ENCODE measurements at places on chromosomes 5 and 9.

DNA sequence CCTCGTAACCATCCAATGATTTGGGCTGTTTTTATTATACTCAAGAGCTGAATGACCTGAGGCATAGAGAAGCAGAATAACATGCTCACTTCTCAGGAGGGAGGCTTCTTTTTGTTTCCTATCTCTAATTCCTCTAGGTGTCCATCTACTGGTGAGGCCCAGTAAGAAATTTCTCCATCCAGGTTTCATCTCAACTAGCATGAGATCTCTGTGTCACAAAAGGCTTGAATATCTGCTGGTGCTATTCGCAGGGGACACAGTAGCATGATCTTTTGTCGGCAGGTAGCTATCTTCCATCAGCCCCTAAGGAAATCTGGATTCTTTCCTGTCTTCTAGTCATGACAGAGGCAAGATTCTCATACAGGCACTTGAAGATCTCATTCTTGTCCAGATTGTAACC, 8.9 kb downstream of the IFNE start:
- DNase-seq: peak; percentile 26

- peak; percentile 50 for DNase-seq
Measured at GRCh38 chr9:132169672-132170392, 8.0 kb downstream of the NTNG2 start.

- no peak for DNase-seq
Measured at GRCh38 chr5:38796742-38797108, 49.1 kb upstream of the OSMR start.

GRCh38 chr5:82594097-82594496, 315.9 kb upstream of the RPS23 start:
- no peak for DNase-seq

GRCh38 chr9:88991066-88992034, at the start of gene S1PR3:
TSS of gene S1PR3 (plus strand) at chr9:88991468. CDS start at chr9:89001201, 9,733 bp downstream.
- no peak for DNase-seq

- no peak for DNase-seq
Measured at GRCh38 chr9:136525841-136526499, 19.9 kb downstream of the NOTCH1 start.

DNA sequence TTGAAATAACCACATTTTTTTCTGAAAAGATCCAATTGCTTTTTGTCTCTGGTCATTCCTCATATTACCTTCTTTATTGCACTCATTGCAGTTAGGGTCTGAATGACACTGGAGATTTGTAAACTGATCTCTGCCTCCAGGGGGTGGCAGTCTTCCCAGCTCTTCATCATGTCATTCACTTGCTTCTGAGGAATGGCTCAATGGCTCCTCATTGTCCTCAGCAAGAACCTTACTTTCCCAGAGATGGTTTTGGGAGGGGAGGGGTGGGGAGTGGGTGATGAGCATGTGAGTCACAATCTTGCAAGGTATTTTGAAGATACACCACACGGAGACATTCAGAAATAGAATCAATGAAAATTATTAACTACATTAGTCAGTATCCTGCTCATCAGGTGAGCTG, 159.8 kb upstream of the GAS1 start:
- no peak for DNase-seq

- no peak for DNase-seq
Measured at GRCh38 chr5:6587171-6587570, 45.7 kb downstream of the NSUN2 start.

DNA sequence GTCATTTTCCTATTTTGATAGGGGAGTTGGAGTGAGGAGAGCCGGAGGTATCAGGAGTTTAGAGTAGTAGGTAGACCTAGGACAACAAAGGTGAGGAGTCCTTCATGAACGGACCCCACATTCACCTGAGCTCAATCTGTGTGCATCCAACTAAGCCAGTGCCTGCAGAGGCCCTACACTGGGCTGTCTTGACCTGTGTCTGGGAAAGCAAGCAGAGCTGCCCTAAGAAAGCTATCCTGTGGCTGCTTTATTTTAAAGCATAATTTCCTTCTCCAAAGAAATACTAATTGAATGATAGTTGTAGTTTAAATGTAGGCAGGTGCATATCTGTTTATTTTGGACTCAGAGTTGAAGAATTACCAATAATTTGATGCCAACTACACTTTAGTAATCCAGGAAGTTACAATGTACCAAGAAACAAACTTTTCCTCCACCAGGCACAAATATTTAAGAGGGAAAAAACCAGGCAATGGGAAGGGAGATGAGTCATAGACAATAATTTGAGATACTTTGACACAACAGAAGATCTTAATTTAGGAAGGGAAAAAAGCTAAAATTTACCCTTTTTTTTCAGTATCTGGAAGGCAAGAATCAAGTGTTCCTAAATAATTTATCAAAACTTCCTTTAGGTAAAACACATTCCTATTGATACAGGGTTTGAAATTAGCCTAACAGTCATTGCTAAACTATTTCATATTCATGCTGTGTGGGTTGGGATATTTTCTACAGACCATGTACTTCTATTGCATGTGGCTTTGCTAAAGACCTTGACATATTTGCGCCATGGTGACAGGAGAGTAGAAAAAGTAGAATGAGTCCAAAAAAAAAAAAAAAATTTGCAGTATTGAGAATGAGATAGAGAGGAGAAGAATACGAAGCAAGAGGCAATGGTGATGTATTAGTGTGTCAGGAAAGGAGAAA, 376.6 kb upstream of the TUSC1 start:
- no peak for DNase-seq

- DNase-seq: no peak
Measured at GRCh38 chr5:150120062-150120441, 33.7 kb upstream of the CSF1R start.

- peak; percentile 70 for DNase-seq
Measured at GRCh38 chr9:110152704-110153374, 55.1 kb downstream of the C9orf152 start.

GRCh38 chr5:61409568-61409967, 77.5 kb downstream of the ZSWIM6 start:
- DNase-seq: no peak

GRCh38 chr9:7979611-7980010, 180.0 kb upstream of the DMAC1 start:
- no peak for DNase-seq

GRCh38 chr5:82815871-82816270, 261.3 kb downstream of the TMEM167A start:
- no peak for DNase-seq

DNA sequence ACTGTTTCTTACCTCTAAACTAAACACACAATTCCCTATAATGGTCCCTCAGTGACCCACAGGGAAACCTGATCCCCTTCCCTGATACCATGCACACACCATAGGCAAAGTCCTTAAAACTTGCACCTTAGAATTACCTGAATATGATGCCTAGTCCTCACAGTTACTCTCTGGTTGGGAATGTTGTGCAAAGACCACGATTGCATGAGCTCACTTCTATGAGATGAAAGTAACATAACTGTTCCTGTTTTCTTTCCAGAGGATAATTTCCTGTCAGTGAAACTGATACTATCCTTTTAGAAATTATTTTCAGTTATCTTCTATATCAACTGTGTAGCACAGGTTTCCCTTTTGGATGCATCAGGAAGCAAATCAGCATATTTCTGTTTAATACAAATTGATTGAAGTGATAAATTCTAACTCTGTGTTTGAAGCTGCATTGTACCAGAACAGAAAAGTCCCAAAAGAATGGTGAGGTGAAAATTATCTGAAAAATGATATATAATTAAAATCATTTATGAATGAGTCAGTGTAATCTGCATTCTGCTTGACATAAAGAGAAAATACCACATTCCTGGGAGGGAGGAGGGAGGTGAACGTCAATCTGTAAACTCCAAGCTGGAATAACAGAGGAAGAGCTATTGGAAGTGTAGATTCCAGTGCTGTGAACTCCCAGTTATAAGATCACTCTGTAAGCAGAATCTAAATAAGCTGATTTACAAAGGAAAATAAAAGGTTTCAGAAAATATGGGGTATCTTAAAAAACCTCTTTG, 51.2 kb upstream of the TNFAIP8 start:
- DNase-seq: no peak

DNA sequence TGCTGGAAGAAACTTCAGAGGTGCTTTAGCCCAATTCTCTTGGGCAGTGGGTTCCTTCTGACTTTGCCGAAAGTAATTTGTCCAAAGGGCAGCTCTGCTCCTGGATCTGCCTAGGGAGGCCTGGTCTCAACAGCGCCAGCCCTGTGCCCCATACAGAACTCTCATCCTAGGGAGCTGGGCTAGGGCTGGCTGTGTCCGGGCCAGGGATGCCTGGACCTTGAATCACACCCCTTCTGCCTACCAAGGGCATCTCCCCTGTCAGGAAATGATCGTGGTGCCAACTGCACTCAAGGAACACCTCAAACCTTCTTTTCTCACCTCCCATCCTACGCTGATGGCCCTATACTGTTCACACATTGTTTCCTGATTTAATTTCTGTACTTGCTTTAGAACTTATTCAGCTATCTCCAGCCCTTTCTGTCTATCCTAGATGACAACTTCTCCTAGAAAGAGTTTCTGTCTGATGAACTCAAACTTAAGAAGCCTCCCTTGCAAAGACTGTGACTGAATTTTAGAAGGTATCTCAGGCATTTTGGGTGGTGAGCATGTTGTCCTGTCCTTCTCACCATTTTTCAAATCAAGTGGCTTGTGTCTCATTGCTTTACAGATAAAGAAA, 37.4 kb upstream of the NFIB start:
- no peak for DNase-seq

- DNase-seq: no peak
Measured at GRCh38 chr9:121742923-121743322, 91.5 kb downstream of the DAB2IP start.

DNA sequence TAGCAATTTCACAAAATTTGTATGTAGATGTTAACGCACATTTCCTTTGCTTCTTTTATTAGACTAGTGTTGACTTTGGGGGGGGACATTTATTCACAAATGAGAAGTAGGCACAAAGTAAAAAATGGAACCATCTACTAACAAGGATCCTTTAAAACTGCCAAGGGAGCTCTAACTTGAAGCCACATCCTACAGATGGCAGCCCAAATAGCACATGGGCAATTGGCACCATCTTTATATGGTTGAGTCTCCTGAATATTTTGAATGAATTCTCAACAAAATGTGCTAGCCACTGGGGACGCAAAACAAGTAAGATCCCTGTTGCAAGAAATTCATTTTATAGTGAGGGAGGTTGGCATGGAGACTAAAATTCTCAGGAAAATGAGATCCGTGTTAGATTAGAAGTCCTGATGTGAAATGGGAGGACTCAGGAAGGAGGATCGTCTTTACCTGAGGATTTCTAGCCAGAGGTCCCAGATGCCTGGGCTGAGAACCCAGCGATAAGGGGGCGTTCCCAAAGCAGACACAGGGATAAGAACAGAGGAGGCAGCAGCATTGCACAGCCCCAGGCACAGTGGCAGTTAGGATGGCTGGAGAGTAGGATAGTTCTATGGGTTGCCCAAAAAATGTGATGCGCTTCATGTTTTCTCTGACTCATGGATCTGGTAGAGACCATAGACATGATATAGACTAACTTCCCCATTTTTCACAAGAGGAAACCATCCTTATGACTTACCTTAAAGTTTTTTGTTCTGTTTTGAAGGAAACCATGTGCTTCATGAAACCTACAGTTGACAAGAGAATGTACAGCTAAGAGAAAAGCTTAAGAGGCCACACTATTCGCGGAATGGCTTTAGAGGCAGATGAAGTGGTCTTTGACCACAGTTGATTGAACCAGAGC, 37.4 kb downstream of the C9orf152 start:
- DNase-seq: peak; percentile 67

GRCh38 chr5:167937635-167937998, 353.8 kb upstream of the WWC1 start:
- no peak for DNase-seq

DNA sequence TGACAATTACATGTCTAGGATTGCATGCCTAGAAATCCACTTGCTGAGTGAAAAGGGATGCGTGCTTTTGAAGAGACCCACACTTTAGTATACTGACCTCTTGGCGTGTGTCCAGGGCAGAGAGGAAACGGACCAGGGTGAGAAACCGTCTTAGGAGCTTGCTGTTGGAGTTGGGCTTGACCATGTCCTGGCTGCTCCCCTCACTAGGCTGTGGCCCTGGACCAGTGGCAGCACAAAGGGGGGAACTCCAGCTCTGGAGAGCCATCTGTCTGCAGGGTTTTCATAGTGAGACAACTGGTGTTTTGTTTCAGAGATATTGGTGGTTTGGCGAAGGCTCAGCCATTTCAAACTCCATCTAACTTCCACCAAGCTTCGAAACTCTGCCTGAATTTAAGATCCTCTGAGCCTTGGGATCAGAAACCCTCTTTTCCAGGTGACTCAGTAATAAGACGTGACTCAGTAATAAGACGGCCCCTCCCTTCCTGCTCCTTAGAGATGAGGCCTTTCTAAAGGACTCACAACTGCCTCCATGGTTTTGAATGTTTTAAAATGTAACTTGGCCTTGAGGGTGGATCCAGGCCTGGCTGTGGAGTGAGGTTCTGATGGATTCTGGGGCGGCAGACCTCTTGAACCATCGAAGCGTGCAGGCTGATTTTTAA, 165.8 kb downstream of the MELK start:
- DNase-seq: no peak

DNA sequence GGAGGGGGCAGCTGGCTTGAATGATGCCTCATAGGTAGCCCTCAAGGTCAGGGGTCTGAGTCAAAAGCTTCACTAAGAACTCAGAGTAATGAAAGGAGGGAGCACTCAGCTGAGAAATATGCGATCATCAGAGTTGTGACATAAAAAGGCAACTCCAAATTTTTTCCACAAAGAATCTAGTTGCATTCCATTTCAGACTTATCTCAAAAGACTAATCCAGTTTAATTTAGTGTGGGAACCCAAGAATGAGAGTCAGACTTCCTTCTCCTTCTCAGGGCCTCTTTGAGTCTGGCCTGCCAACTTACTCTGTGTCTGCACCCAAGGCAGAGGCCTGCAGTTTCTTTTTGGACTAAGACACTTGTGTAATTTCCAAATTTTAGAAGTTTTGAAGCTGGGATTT, 34.7 kb downstream of the GABRP start:
- DNase-seq: no peak

GRCh38 chr5:39670391-39670790, 245.6 kb upstream of the DAB2 start:
- no peak for DNase-seq

- DNase-seq: no peak
Measured at GRCh38 chr9:7456377-7456776, 343.2 kb downstream of the DMAC1 start.

- no peak for DNase-seq
Measured at GRCh38 chr9:7139886-7140285, 382.1 kb downstream of the KDM4C start.
